ENCODE measurements at places on chromosomes 13 and 19. TPM values are rescaled to one million over a fixed set of nuclear protein-coding genes. Genes with fewer than 3 reads are reported as not detected.
A peak's percentile ranks its signal among the peaks of the same experiment; 100 is the strongest.

- DNase-seq, result peak; percentile 82
Observed at GRCh38 chr13:24995225-24995804, 100.6 kb upstream of the PABPC3 start.

DNA sequence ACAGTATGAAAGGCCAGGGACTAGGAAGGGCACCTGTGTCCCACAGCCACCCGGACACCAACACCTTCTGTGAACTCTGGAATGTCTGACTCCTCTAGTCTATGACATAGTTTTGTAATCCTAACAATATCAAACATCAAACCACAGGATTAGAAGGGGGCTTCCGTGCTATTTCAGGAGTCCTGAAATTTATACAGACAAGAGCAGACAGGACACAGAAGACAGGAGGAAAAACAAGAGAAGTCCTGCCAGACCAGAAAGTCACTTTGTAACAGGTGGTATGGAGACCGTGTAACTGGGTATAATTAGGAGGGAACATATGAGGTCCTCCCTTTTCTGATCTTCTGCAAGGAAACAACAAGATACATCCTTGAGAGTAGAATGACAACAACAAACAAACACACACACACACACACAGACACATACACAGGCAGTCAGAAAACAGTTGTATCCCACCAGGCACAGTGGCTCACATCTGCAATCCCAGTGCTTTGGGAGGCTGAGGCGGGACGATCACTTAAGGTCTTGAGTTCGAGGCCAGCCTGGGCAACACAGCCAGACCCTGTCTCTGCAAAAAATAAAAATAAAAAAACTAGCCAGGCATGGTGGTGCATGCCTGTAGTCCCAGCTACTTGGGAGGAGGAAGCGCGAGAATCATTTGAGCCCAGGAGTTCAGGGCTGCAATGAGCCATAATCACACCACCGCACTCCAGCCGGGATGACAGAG is 13.1 kb downstream of the INSR start:
- DNase-seq, result no peak

DNA sequence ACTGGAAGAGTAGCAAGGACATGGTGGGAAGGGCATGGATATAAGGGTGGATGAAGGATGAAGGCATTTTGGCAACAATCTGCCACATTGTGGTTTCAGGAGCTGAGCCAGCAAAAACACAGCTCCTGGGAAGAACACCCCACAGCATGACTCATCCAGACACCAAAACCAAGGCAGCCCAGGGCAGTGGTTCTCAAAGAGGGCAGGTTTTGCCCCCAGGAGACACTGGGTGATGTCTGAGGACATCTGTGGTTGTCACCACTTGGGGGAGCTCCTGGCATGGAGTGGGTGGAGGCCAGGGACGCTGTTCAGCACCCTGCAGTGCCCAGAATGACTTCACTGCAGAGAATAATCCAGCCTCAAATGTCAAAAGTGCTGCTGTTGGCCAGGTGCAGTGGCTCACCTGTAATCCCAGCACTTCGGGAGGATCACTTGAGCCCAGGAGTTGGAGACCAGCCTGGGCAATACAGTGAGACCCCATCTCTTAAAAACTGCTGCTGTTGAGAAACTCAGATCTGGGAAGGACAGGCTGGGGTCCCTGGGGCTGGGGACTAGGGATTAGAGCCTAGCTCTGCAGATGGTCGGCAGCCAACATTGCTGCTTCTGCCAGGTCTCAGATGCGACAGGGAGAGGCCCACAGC is 16.1 kb downstream of the ZFR2 start:
- peak; percentile 60 for DNase-seq

GRCh38 chr13:28866932-28867331 is 46.8 kb downstream of the MTUS2 start:
- no peak for DNase-seq

The FXYD5 gene
- total RNA-seq, result 45.8 TPM

GRCh38 chr13:113845723-113846635 is 17.9 kb downstream of the GAS6 start:
- DNase-seq, result no peak

DNA sequence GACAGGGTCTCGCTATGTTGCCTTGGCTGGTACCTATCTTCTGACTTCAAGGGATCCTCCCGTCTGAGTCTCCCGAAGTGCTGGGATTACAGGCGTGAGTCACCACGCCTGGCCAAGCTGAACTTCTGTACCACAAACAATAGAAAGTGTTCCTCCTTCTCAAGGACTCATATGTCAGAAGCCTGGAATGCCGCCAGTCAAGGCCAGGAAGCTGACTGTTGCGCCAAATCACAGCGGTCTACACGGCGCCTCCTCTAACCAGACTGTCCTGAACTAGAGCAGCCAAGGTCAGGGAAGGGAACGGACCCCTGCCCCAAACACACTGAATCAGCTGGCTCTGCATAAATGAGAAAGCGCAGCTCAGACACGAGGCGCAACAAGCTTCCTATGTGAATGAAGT is 14.6 kb downstream of the RAB20 start:
- peak; percentile 89 for DNase-seq

DNA sequence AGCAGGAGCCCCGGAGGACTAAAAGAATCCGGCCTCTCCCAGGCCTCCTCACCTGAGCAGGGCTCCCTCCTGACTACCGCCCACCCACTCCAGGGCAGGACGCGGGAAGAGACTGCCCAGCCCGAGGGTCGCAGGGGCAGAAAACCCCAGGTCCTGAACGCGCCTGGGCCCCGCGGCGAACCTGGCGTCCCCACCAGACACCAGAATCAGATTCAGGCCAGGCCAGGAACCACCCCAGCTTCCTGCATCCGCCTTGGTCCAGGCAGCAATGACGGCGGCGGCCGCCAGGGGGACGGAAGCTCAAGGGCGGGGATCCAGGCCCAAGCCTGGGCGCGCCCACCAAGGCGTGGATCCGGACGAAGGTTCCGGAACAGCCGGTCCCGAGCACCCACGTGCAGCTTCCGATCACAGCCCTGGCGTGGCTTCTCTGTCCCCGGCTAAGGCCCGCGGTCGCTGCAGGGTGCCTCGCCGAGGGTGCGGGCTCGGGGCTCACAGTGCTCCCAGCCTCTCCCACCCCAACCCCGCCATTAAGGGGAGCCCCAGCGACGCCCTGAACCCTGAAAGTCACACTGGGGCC is 3.6 kb downstream of the LGALS7 start:
- DNase-seq, result peak; percentile 38

DNA sequence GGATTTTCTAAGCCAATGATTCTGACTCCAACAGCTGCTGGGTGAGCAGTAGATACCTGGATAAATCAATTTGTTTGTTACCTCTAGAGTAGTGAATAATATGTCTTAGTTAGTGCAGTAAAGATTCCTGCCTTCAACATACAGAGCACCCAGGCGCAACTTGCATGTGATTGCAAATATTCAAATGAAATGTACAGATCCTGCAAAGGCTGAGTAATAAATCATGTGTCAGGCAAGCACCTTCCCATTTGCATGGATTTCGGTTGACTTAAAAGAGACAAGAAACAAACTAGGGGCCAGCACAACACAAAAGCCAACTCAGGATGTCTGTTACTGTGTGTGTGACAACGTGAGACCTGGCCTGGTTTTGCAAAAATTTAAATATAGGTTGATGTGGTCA is 79.7 kb downstream of the TNFSF11 start:
- no peak for DNase-seq

The SMG9 gene
- 4.8 TPM for total RNA-seq

- no peak for DNase-seq
Observed at GRCh38 chr13:73103238-73103637, 44.4 kb downstream of the KLF5 start.

- DNase-seq, result peak; percentile 95
Observed at GRCh38 chr19:7159105-7159933, 89.8 kb downstream of the ZNF557 start.

GRCh38 chr13:29865934-29866333 is 15.5 kb upstream of the UBL3 start:
- DNase-seq, result no peak

The PROZ gene
- not detected for total RNA-seq

The ZNF112 gene
- total RNA-seq, result 10.3 TPM

DNA sequence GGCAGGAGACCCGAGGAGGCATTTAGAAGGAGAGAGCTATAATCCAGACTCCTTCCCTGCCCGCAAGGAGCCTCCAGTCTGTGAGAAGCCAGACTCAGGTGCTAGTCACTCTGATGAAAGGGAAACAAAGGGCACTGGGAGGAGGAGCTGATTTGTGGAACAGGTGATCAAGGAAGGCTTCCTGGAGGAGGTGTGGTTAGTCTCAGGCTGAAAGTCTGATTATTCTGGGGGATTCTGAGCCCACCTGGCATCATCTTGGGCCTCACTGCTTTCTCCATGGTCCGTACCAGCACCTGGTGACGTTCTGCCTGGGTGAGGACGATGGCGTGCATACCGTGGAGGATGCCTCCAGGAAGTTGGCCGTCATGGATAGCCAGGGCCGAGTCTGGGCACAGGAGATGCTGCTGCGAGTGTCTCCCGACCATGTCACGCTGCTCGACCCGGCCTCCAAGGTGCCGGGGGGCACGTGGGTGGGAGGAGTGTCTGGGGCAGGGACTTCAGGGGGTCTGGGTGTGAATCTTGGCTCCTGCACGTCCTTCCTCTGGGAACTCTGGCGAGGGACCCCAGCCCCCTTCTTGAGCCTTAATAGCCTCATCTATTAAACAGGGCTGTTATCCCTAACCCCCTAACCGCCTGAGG is 3.9 kb downstream of the EPS8L1 start:
- DNase-seq, result no peak

DNA sequence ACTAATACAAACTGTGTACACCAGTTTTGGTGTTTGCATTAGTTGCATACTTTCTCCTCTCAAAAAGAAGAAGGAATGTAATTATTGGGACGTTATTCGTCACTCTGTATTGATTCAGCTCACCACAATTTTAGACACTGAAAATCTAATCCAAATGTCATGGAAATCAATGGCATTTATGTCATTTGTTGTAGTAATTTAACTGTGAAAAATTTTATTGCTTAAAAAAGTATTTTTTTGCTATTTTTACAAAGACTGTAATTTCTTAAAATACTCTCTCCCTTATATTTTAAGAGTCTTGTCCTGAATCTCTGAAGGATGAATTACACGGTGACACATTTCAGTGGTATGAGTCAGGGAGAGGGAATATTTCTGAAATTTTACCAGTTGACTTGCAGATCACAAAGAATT is 2117.6 kb downstream of the PCDH9 start:
- peak; percentile 55 for DNase-seq

- peak; percentile 20 for DNase-seq
Observed at GRCh38 chr19:14479975-14480699, 5.0 kb upstream of the PTGER1 start.

DNA sequence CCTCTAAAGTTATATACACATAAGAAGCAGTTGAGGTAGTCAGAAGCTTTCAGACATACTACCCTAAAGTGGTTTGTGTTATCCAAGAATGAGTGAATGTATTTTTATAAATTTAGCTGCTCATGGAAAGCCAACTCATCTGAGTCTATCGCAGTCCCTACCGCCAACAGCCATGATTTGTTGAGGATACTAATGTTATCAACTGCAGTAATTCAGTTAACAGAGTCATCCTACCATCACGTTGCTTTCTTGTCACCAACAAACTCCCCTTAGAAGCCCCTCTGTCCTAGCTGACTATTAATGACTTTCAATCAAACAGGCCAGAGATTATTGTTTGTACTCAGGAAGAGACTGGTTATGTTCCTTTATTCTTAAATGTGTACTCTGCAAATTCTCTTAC is 169.9 kb downstream of the DCT start:
- DNase-seq, result no peak

- peak; percentile 85 for DNase-seq
Observed at GRCh38 chr13:74443631-74444030, 309.4 kb upstream of the KLF12 start.

DNA sequence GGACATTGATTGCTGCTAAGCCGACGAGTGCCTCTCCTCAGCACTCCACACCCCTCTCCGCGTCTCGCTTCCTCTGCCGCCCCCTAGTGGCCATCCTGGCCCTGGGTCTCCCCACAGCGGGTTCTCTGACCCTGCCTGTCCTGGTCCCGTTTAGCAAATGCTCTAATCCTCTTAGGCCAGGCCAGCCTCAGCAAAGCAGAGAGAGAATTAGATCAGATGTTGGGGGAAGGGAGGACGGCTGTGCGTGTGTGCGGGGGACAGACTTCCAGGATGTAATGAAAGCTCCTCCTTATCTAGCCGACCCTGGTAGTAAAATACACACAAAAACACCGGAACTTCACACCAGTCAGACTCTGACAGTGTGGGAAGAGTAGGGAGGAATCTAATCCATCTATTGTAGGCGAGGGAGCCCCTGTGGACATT is 4.5 kb downstream of the TPRX2 start:
- peak; percentile 55 for DNase-seq

The CASP14 gene
- total RNA-seq, result not detected

GRCh38 chr13:30895773-30896172 is 10.3 kb upstream of the MEDAG start:
- DNase-seq, result peak; percentile 92

The ZNF77 gene
- total RNA-seq, result 6.5 TPM

- DNase-seq, result no peak
Observed at GRCh38 chr13:43573361-43573740, 213.4 kb downstream of the ENOX1 start.

GRCh38 chr19:14775869-14776586 is 2.3 kb downstream of the ADGRE2 start:
- no peak for DNase-seq

The FGF14 gene
- total RNA-seq, result under 0.01 TPM

The PSG11 gene
- total RNA-seq, result 0.28 TPM

GRCh38 chr13:33411312-33411711 is 125.8 kb upstream of the STARD13 start:
- no peak for DNase-seq

DNA sequence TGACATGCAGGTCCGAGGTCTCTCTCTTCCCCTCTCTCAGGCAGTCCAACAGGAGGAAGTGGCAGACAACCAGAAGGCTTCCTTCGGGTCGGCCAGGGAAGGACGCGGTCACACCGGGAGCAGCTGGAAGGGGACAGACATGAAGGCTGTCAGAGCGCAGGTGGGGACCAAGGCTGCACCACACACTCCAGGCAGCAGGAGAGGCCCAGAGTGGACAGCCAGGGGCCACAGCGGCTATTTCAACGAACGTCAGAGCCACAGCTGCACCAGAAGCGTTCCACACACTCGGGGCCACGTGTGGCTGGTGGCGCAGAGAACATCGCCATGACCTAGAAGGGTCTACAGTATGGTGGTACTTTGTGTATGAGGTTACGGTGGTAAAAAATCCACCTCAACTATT is 16.0 kb upstream of the SLC39A3 start:
- no peak for DNase-seq

GRCh38 chr13:94784066-94784465 is 71.7 kb upstream of the SOX21 start:
- DNase-seq, result peak; percentile 37

- DNase-seq, result no peak
Observed at GRCh38 chr13:38602266-38602665, 84.6 kb upstream of the FREM2 start.

GRCh38 chr19:10226021-10226375 is 5.1 kb downstream of the S1PR2 start:
- DNase-seq, result no peak

The VPS36 gene
- 16.7 TPM for total RNA-seq

GRCh38 chr19:2726904-2727639 is 5.9 kb upstream of the DIRAS1 start:
- no peak for DNase-seq

GRCh38 chr19:16945364-16945714 is 56.5 kb downstream of the F2RL3 start:
- no peak for DNase-seq

The FUT1 gene
- under 0.01 TPM for total RNA-seq

- DNase-seq, result no peak
Observed at GRCh38 chr19:5821521-5822180, 16.8 kb downstream of the NRTN start.

All from IMR-90 (cell line).